ENCODE measurements at places on chromosomes 7 and 10.

DNA sequence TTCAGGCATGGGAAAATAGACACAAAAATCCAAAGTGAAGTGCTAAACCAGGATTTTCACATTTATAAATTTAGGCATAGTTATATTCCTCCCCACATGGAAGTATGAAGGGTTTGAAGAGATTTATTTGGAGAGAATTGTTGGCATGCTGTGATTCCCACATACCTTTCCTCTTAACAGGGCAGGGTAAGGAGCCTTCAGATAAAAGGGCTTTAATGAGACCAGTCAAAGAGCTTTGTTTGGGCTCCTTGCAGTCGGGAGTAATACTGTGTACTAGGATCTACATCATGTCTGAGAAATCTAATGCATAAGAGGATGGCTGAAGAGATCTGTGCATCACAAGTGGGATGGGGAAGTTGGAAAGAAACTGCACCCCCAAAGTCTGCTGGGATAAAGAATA is 140.8 kb upstream of the PTN start:
- no peak for DNase-seq
- H3K27ac ChIP-seq = no peak overlapping the region
- no peaks in the 10 kb centered on the region for H3K36me3 ChIP-seq
- no peaks in the 10 kb centered on the region for H3K27me3 ChIP-seq
- no peaks in the 10 kb centered on the region for H3K4me1 ChIP-seq
- H3K4me3 ChIP-seq = no peak overlapping the region

DNA sequence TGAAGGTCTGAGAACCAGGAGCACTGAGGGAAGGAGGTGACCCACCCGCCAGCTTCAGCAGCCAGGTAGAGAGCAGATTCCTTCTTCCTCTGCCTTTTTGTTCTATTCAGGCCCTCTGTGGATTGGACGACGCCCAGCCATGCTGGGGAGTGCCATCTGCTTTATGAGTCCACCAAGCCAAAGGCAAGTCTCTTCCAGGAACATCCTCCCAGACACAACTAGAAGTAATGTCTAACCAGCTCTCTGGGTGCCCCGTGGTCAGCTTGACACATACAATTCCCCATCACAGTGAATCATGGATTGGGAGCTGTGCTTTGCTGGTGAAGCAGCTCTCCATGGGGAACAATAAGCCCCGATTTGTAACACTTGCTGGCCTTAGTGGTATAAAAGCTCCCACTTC is 125.2 kb downstream of the CCDC3 start:
- no peaks in the 10 kb centered on the region for H3K36me3 ChIP-seq
- H3K27ac ChIP-seq = no peak overlapping the region
- no peak overlapping the region for H3K4me3 ChIP-seq
- DNase-seq = no peak
- peaks cover 8% of the 10 kb centered on the region for H3K4me1 ChIP-seq

DNA sequence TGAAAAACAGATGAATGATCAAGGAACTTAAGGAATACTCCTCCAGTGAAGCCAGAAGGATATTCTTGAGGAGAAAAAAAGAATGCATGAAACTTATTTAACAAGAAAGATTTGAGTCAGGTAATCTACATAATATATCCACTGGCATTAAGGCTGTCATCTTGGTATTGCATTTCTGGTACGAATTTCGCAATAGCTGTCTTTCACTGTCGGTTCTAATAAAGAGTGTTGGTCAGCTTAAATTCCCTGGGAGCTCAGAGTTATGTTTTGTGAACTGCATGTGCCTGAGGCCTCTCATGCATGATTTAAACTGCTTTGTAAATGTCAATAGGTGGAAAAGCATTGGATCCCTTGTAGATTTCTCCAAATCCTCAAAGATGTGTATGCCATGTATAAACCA is 565.3 kb upstream of the GALNT17 start:
- no peak overlapping the region for H3K27ac ChIP-seq
- DNase-seq = no peak
- no peak overlapping the region for H3K4me3 ChIP-seq
- H3K27me3 ChIP-seq = no peaks in the 10 kb centered on the region

DNA sequence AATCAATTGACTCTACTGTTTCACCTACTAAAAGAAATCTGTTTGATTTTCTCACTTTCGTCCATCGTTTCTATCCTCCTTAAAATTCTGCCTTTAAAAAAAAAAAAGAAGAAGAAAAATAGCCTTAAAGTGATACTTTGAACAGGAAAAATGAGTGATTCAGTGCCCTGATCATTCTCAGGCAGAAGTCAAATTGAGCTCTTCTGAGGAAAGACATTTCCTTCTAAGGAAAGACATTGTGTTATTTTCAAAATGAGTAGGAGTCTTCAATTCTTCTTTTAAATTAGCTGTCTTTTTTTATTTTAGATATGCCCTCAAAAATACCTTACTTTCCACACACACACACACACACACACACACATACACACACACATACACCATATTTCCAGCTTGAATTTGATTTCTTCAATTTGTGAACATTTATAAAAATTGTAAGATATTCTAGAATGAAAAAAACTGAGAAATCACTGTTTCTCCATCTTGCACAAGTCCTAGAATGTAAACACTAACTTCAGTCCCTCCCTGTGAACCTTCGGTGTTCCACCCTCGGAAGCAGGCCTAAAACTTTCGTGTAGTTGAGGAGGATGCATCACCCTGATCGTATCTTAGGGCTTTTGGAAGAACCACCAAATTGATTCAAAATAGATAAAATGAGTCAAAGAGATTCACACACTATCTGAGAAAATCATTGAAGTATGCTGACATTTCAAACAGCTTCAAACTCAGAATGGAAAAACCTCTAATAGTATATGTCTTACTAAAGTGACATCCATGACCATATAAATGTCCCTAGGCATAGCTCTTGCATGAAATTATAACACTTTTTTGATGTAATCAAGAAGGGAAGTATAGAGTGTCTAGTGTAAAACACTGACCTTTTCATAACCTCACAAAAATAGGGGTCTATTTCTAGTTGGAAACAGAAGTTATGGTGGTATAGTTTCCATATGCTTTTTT is 270.8 kb downstream of the GATA3 start:
- H3K36me3 ChIP-seq = no peaks in the 10 kb centered on the region
- no peak overlapping the region for H3K27ac ChIP-seq
- H3K27me3 ChIP-seq = peaks cover 17% of the 10 kb centered on the region
- no peak for DNase-seq

GRCh38 chr7:33200282-33200681 is 70.9 kb downstream of the BBS9 start:
- no peak overlapping the region for H3K4me3 ChIP-seq
- no peaks in the 10 kb centered on the region for H3K4me1 ChIP-seq

DNA sequence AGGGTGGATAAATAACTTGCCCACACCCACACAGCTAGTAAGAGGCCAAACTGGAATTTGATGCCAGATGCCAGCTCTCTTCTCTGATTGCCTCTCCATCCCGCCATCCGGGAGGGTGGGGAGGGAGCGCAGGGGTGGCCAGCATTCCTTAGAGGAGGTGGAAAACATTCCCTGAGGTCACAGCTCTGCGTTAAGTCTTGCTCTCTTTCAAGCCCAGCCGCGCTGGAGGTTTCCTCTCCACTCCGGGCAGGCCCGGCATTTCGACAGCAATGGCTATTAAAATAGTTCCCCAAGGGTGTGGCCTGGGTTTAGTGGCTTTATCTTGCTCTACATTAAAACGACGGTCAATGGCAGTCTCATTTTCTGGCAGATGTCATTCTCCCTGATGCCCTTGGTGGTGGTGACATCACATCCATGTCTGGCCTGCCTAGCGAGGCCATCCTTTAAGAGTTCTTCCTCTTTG is 16.1 kb upstream of the C10orf71 start:
- H3K4me1 ChIP-seq = no peaks in the 10 kb centered on the region
- H3K4me3 ChIP-seq = no peak overlapping the region
- peak; percentile 57 for DNase-seq
- no peaks in the 10 kb centered on the region for H3K27me3 ChIP-seq
- H3K27ac ChIP-seq = no peak overlapping the region

DNA sequence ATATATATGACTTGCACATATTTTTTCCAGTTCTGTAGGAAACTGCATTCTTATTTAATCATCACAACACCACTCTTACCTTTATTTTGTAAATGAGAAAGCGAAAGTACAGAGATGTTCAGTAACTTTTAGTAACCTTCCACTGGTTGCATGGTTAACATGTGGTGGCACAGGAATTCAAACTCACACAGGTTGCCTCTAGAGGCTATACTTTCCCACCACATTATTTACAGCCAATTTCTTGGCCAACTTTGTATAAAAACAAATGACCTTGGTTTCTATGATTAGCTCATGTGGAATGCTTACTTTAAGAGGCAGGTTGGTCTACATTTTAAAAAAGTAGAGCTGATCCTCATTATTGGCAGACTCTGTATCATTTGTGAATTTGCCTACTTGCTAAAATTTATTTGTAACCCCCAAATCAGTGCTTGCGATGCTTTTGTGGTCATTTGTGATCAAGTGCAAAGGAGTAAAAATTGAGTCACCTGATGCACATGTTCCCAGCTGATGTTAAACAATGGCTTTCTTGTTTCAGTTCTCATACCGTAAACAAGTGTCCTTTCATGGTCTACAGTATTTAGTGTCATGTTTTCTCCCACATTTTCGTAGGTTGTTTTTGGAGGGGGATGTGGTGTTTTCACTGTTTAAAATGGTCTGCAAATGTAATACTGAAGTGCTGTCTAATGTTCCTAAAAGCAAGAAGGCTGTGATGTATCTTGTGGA is 14.8 kb downstream of the BBS9 start:
- H3K4me3 ChIP-seq = no peak overlapping the region
- no peaks in the 10 kb centered on the region for H3K27me3 ChIP-seq
- H3K4me1 ChIP-seq = no peaks in the 10 kb centered on the region
